ENCODE measurements at places on chromosomes 4 and X. TPM values are rescaled to one million over a fixed set of nuclear protein-coding genes. Genes with fewer than 3 reads are reported as not detected.

Gene DCHS2
- under 0.01 TPM for polyA plus RNA-seq

DNA sequence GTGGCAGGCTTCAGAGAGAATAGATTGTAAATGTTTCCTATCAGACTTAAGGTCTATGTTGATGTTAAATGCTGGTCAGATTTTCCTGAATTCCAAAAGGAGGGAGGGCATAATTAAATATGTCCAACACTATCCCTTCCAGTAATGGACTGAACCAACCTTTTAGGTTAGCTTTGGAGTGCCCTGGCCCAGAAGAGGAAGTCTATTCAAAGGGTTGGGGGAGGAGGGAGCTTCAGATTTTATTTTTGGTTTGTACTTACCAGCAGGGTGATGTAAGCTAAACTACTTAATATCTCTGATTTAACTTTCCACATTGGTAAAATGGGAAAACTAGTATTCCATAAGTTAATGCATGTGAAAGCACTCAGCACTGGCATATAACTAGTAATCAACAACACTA is 91.1 kb downstream of the RBM46 start:
- DNase-seq: no peak

- no peak for DNase-seq
Observed at GRCh38 chr4:3017504-3017903, 54.1 kb downstream of the GRK4 start.

Gene MID2
- 2.2 TPM for polyA plus RNA-seq

DNA sequence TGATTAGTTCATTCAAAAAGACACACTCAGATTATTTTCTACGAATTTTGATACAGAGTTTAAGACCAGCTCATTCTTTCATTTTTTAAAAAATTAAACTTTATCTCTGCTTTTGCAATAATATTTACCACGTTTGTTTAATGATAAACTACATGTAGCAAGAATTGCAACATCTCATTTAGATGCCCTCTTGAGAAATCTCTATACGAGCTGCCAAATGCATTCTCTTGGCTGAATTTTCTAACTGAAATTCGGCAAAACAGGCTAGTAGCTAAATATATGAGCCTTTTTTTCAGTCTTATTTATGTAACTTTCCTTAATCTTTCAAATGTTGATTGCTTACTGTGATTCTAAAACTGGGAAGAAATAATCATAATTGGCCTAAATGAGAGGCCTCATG is 2.1 kb upstream of the GC start:
- no peak for DNase-seq

DNA sequence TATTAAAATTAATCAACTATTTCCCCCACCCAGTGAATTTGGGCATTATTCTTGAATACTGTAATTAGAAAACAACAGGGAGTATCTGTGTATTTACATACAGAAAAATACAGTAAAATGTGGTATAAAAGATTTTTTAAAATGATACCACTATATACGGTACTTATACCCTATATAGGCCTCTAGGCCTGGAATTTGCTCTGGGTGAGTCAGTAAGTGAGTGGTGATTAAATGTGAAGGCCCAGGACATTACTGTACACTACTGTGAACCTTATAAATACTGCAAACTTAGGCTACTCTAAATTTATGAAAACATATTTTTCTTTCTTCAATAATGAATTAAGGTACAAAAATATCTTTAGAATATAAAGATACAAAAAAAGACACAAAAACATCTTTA is 6.3 kb upstream of the CSN3 start:
- no peak for DNase-seq

GRCh38 chr4:1002131-1002630 is 9.0 kb upstream of the SLC26A1 start:
- no peak for DNase-seq

Gene RHOXF2B
- not detected for polyA plus RNA-seq

DNA sequence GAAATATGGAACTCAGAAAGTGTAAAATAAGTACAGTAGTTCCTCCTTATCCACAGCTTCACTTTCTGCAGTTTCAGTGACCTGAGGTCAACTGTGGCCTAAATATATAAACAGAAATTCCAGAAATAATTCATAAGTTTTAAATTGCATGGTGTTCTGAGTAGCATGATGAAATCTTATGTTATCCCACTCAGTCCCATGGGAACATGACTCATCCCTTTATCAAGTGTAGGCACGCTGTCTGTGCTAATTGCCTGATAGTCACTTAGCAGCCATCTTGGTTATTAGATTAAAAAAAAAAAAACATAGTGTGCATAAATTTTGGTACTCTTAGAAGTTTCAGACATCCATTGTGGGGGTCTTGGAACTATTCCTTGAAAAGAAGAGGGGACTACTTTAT is 983.4 kb upstream of the ADGRL3 start:
- no peak for DNase-seq

DNA sequence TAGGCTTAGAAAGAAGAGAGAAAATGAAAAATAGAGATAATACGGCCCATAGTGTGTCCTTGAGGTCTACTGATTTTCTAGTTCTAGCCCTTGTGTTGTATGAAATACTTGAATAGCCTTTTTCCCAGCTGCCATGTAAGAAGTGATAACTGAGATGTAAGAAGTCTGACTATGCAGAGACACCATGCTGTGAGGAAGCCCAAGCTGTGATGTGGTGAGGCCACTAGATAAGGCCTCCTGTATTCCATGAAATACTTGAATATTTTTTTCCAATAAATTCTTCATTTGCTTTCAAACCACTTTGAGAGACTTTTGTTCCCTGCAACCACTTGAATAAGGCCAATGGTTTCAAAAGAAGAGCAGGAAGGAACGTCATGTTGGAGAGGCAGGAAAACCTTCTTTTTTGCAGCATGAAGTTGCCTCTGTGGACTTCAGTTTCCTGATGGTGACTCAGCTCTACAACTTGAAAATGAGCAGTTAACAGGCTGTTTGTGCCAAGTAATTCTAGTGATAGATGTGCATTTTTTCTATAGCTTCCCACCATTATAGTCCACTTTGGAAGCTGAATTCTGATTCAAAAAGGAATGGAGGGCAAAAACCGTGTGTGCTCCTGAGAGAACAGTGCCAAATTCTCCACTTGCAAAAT is 25.5 kb upstream of the FAM9C start:
- no peak for DNase-seq

- DNase-seq: no peak
Observed at GRCh38 chrX:118026631-118027030, 90.0 kb downstream of the KLHL13 start.

Gene CHIC1
- 2.9 TPM for polyA plus RNA-seq

Gene AMBN
- polyA plus RNA-seq: not detected

Gene PROM1
- polyA plus RNA-seq: 5.8 TPM

Gene PAGE1
- polyA plus RNA-seq: not detected

DNA sequence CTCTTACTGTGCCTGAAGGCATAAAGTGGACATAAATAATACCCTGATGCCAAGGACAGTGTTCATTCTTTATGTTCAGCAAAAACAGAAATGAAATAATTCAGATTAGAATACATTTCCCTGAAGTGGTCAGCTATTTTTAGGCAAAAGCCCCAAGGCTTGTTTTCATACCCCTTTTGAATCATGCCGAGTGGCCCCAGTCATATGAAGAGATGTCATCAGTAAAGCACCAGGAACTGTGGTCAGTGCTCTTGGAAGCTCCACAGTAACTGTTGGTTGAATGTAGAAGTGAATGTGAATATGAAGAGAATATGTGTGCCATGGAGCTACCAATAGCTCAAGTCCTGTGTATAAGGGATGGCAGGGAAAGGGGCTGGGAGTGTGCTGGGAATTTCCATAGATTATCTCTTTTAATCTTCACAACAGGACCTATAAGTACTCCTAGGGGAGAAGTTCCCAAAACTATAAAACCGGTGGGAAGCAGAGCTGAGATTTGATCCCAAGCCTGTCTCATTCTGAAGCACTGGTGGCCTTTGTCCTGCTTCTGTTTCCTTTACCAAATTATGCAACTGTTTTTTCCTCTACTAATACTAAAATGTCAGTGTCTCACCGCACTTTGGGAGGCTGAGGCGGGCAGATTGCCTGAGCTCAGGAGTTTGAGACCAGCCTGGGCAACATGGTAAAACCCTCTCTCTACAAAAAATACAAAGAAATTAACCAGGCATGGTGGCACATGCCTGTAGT is 52.6 kb downstream of the FNIP2 start:
- DNase-seq: no peak

GRCh38 chr4:92600638-92601037 is 296.9 kb downstream of the GRID2 start:
- no peak for DNase-seq
